ENCODE measurements at places on chromosomes 1 and 21. TPM values are rescaled to one million over a fixed set of nuclear protein-coding genes. Genes with fewer than 3 reads are reported as not detected.

DNA sequence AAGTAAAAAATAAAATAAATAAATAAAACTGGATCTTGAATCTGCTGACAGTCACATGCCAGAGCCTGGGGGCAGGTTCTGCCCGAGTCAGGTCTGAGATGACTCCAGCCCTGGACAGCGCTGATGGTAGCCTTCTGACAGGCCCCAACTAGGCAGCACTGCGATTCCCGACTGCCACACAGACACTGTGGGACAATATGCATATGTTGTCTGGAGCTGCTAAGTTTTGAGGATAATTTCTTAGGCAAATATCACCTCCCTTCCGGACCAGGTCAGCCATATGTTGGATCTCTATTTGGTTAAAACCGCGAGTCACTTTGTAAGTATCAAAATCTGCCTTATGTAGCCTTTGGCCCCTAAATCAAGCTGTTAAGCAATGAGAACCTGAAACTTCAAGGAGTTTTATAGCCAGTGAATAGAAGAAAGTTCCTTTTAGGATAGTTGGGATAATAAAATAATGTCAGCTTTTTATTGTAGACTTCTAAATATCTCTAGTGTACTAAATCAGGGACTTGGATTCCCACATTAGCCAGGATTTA, 20.8 kb upstream of the TRIM17 start:
- DNase-seq, result no peak

GRCh38 chr1:223210788-223211120, 67.7 kb upstream of the TLR5 start:
- DNase-seq, result no peak

GRCh38 chr1:243550276-243550675, 294.4 kb downstream of the SDCCAG8 start:
- DNase-seq, result no peak

DNA sequence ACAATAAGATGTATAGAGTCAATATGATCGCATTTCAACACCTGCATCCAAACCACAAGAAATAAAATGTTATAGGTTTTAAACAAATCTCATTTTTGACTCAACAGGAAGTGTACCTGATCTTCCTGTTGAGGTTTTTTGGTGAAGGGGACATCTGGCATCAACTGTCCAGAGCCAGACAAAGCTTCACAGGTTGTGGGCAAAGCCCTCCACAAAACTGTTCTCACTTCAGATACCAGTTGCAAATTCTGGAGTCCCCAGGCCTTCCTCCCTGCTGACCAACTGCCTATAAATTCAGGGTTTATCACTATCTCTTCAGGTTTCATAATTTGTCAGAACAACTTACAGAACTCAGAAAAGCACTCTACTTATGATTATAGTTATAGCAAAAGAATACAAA, 326.1 kb upstream of the CAMK1G start:
- no peak for DNase-seq

DNA sequence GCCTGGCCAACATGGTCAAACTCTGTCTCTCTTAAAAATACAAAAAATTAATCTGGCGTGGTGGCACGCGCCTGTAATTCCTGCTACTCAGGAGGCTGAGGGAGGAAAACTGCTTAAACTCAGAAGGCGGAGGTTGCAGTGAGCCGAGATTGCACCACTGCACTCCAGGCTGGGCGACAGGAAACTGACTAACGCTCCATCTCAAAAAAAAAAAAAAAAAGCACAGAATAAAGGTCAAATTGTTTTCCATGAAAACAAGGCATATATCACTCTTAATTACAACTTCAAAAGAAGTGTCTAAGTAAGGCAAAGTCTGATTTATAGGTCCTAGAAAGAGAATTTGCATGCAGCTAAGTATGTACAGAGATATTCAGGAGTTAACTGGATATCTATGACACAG, 25.6 kb downstream of the EYA3 start:
- no peak for DNase-seq

GRCh38 chr1:155179112-155180031, 5.7 kb downstream of the TRIM46 start:
- no peak for DNase-seq

DNA sequence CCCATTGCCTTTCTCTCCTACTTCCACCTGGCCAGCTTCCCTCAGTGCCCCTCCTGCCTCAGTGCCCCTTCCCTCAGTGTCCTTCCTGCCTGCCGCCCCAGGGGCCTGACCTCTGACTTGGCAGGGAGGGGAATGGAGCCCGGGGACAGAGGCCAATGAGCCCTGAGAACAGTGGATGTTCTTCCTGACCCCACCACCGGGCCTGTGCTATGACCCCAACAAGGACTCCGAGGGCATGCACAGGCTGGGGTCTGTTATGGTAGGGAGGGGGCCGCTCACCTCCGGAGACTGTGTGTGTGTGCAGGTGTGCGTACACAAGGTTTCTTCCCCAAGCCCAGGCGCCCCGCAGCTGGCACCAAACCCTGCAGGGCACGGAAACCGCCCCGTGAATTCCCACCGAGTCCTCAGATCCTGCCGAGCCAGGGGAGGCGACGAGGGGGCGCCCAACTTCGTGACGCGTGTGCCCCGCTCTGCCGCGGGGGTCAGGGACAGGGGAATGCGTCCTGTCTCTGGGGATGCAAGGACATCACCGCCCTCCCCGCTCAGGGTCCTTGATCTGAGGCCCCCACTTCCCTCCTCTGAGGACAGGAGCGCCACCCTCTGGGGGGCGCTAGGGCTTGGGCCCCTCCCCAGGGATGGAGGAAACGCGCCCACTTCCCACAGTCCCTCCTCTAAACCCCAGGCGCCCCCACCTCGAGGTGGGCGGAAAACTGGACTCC, 766 bp downstream of the RAP1GAP start:
- peak; percentile 41 for DNase-seq

- peak; percentile 19 for DNase-seq
Observed at GRCh38 chr21:18387994-18388393, 15.6 kb downstream of the TMPRSS15 start.

GRCh38 chr1:36457691-36458090, 6.5 kb downstream of the MRPS15 start:
- no peak for DNase-seq

DNA sequence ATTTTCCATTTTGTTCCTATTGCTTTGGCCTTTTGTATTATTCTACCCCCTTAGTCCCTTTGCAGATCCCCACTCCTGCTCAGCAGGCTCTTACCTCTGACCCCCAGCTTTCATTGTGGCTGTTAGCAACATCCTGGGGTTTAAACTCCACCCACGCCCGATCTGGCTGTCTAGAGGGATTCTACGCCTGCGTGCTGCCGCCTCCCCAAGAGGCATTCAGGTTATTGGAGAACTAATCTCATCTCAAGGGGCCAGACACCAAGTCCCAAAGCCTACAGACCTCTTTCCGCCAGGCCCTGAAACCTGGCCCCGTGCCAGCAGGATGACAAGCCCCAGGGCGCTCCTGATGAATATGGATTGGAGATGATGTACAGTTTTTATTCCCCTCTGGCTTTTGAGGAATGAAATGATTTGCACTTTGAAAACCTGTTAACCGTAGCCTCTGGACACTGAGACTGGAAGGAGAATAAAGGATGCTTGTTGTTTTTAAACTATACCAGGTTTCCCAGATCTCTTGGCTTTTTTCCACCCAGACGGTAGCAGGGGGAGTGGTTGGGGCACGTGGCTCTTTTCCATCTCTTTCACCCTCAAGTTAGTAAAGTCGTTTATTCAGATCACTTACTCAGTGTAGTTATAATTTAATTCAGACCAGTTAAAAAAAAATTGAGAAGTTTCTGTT, 14.5 kb upstream of the IKBKE start:
- DNase-seq, result no peak

- no peak for DNase-seq
Observed at GRCh38 chr1:185474440-185475149, 157.6 kb upstream of the IVNS1ABP start.

- DNase-seq, result peak; percentile 95
Observed at GRCh38 chr1:59296358-59297256, at the start of gene FGGY. Gene FGGY, plus strand, starts transcription at chr1:59297094. Its CDS starts 24,456 bp downstream, at chr1:59321550.

- DNase-seq, result peak; percentile 77
Observed at GRCh38 chr1:8671306-8671917, 146.0 kb downstream of the RERE start.

DNA sequence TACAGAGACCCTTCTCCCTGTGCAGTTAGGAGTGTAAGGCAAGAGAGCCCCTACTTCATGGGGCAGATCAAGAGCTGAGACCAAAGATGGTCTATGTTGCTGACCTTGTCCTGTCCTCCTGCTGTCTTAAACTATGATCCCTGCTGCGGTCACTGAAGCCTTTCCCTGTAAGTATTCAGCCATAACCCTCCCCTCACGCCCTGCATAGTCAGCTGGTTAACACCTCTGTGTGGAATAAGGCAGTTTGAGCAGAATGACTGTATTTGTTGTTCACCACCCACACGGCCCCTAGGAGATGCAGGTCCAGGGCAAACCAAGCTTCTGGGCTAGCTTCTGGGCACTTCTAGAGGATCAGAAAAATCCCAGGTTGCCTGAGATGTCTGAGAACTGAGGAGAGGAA, 356 bp downstream of the TSPAN1 start:
- DNase-seq, result no peak

- DNase-seq, result no peak
Observed at GRCh38 chr1:150902751-150903150, 15.8 kb downstream of the CTXND2 start.

DNA sequence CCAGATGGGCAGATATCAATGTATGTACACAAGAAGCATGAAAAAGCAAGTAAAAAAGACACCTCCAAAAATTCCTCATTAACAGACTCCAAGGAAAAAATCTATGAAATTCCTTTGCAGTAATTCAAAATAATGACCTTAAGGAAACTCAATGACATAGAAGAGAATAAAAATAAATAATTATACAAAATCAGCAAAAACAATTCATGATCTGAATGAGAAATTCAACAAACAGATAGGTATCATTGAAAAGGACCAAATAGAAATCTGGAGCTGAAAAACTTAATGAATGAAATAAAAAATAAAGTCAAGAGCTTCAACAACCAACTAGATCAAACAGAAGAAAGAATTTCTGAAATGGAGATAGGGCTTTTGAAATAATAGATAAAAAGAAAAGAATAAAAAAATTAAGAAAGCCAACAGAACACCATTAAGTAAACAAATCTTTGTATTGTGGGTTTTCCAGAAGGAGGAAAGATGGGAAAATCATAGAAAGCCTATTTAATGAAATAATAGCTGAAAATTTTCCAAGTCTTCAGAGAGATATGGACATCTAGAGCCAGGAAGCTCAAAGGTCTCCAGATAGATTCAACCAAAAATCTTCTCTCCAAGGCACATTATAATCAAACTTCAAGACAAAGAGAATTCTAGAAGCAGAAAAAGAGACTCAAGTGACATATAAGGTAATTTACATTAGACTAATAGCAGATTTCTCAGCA, 52.0 kb upstream of the KCNK1 start:
- DNase-seq, result no peak

GJB3 gene
- 0.31 TPM for total RNA-seq

FCRLA gene
- not detected for total RNA-seq

CHIA gene
- total RNA-seq, result not detected

GTF2B gene
- 22.7 TPM for total RNA-seq

GUCA2A gene
- total RNA-seq, result not detected

MYBPH gene
- total RNA-seq, result not detected

AK5 gene
- 8.8 TPM for total RNA-seq

CFAP45 gene
- total RNA-seq, result not detected

GPR25 gene
- total RNA-seq, result not detected

OR13G1 gene
- total RNA-seq, result not detected

CRYAA gene
- total RNA-seq, result not detected

Data from GM23338 (cell line).